ENCODE measurements at places on chromosomes 16 and 17. TPM values are rescaled to one million over a fixed set of nuclear protein-coding genes. Genes with fewer than 3 reads are reported as not detected.

GRCh38 chr17:81900181-81900820, 1.7 kb upstream of the NPB start:
- DNase-seq = no peak

DNA sequence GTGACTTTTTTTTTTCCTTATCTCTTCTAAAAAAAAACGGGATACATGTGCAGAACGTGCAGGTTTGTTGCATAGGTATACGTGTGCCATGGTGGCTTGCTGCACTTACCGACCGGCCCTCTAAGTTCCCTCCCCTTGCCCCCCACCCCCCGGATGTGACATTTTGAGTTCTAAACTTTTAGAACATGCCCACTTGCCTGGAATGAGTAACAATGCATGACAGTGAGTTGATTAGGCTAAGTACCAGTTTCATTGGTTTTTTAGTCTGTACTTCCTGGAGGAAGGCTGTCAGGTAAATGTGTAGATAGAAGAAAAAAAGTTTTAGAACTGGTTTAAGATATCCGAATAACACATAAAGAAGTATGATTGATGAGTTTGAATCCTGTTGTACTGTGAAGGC, 4.0 kb downstream of the BPTF start:
- DNase-seq = no peak

KRT12 gene
- total RNA-seq = not detected

DNA sequence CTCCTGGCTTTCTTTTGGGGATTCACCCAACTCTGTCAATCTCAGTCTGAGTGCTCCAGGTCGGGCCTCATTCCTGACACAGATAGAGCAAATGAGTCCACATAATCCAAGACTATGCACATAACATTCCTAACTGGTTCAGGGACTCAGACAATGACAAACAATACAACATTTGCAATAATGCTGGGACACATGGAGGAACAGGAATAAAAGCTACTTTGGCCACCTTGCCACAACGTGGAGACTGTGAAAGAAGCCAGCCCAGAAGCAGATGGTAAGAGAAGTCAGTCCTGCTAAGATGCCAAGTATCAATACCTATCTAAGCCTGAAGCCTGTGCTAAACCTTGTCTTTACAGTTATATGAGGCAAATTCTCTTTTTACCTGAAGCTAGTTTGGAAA, 39.0 kb downstream of the GLG1 start:
- no peak for DNase-seq

G6PC3 gene
- 62.3 TPM for total RNA-seq

GRCh38 chr16:84839956-84840355, 20.2 kb downstream of the CRISPLD2 start:
- no peak for DNase-seq

DNA sequence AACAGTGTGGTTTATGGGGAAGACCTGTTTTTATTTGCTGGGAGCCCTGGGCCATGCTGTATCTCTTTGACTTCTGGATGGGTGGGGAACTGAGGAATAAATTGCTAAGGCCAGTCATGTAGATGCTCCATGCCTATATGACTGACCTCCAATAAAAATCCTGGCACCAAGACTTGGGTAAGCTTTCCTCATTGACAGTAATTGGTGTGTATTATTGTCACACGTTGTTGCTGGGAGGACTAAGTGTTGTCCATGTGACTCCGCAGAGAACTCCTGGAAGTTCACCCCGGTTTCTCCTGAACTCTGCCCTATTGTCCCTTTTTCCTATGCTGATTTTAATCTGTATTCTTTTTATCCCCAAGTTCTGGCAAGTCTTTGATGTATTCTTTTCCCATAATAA, 33.4 kb upstream of the USP22 start:
- DNase-seq = no peak

GRCh38 chr16:57358527-57359095, at the start of gene CCL22:
Gene CCL22, plus strand, starts transcription at chr16:57358783. Its CDS starts 34 bp downstream, at chr16:57358817.
- no peak for DNase-seq

DNA sequence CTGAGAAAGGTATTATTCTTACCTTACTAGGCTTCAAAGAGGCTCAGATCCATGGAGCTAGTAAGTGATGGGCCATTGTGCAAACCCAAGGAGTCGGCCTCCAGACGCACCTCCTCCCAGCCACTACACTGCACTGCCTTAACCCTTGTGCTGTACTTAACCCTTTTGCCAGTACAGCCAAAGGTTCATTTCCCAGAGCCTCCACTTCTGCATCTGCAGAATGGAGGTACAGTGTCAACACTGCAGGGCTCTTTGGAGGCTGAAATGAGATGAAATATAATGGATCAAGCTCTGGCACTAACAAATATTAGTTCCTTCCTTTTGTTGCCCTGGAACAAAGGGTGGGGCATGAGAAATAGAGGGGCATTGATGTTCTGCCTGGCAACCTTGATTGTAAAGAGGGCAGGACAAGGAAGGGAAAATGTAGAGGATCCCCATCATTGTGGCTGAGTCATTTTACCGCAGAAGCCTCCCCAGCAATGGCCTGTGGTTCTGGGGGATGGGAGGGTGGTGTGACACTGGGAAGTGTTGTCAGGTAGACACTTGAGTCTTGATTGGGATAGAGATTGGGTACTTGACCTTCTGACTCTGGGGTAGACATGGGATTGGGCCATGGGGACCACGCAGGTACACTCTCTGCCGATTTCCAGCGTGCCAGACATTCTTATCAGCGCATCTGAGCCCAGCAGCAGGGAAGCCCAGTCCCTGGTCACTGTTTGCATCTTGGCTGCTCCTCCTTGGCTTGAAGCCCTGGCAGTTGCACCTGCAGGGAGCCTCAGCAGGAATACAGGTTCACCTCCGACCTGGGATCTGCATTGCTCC, 84.0 kb downstream of the MSI2 start:
- no peak for DNase-seq

- DNase-seq = no peak
These were observed 14.0 kb downstream of the HS3ST3A1 start for GRCh38 chr17:13587487-13588338.

DNA sequence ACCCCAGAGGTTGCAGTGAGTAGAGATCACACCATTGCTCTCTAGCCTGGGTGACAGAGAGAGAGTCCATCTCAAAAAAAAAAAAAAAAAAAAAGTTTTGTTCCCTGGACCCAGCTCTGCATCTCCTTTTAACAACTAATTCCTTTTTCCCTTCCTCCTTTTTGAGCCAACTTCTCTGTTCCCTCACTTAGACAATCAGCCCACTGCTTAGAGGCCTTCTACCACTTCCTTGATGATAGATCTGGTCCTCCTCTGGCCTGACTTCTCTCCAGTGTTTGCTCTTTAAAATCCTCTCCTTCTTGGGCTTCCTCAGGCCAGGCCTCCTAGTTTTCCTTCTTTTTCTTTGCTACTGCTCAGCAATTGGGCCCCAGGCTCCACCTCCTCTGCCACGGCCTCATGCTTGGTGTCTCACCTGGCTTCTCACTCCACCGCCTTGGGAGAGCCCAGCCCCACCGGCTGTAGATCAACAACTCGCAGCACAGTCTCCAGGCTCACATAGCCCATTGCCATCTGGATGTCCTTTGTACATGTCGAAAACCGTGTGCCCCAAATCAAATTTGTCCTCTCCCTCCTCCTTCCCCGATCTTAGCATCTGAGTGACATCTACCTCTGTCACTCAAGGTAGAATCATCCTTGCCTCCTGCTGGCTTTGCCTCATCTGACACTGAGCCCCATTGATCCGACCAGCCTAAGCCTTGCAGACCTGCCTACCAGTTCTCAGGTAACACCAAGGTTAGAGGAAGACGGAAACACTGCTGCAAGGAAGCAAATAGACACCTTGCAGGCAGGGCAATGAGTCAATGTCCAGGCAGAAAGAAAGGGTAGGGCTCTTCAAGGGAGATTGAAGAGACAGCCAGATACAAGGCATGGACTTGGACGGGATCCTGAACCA, 17.4 kb downstream of the ARHGAP27 start:
- DNase-seq = peak; percentile 73

E4F1 gene
- total RNA-seq = 33.3 TPM

NME3 gene
- 129 TPM for total RNA-seq

GRCh38 chr17:27466376-27466742, 10.1 kb downstream of the KSR1 start:
- no peak for DNase-seq

SYCE1L gene
- total RNA-seq = 2.3 TPM

- no peak for DNase-seq
These were observed 21.3 kb downstream of the COX4I1 start for GRCh38 chr16:85820604-85821372.

GRCh38 chr16:10806698-10807097, 11.9 kb downstream of the TVP23A start:
- no peak for DNase-seq

DNA sequence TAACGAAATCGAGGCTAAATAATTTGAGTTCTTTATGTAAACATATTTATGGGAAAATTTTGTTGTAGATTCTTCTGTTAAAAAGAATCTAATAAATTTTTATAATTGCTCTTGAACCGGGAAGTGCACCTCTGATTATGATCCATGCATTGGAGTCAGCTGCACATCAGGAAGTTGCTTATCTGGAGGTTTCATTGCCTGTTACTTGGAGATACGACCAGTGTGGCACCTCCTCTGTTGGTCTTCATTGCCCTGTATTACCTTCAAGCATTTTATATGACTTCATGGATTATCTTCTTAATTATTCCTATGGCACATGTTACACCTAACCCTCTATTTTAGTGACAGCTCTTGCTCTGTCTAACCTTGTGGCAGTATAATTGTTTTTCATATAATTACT, 312.6 kb upstream of the TBX2 start:
- no peak for DNase-seq

DNA sequence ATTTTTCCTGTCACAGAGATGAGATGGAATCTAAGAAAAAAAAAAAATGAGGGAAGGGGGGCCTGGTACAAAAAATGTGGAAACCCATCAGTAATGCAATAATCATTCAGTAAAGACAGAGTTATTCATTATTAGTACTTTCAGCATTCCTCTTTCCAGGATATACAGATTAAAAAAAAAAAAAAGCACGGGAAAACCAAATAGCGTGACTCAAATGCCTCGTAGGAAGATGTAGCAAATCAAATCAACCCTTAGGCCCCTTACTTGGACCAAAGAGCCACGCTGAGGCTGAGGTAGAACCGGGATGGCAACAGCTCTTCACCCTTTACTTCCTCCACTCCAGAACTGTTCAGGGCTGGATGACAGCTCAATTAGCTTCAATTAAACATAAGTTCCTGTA, 52.5 kb downstream of the SMG6 start:
- no peak for DNase-seq

KIFC3 gene
- total RNA-seq = 39.3 TPM

GRCh38 chr16:10664720-10665126, 30.0 kb downstream of the TEKT5 start:
- DNase-seq = no peak

MEFV gene
- total RNA-seq = 0.52 TPM

DNA sequence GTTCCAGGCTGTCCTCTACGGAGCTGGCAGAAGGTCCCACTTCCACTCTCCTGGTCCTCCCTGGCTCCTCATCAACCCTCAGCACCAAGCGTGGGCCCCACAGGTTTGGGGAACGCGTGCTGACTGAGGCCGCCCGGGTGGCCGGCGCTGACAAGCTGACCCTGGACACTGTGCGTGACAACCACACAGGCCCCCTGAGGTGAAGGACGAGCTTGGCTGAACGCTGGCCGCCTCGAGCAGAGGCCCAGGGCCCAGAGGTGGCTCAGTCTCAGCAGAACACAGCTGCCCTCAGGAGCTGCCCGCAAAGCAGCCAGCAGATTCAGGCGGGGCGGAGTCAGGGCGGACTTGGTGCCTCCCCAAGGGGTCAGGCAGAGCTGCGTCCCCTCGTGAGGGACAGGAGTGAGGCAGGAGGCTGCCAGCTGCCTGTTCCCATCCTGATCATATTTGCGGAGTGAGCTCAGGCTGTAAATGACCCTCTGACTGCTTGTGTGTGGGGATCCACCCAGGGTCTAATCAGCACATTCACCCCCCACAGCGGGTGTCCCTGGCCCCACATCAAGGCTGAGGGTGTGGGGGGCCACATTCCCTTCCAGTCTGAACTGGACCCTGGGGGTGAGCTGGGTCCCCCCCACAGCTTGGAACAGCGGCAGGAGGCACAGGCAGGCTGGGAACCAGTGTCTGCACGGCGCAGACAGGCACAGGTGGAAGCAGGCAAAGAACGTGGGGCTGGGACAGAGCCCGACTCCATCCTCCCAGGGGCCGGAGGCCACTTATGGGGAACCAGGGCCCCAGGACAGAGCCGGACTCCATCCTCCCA, 105.1 kb upstream of the METRNL start:
- DNase-seq = no peak

Data from mucosa of gallbladder (tissue), 1 donor.